NB4 (cell line): ENCODE measurements at places on chromosomes 3 and 15.

DNA sequence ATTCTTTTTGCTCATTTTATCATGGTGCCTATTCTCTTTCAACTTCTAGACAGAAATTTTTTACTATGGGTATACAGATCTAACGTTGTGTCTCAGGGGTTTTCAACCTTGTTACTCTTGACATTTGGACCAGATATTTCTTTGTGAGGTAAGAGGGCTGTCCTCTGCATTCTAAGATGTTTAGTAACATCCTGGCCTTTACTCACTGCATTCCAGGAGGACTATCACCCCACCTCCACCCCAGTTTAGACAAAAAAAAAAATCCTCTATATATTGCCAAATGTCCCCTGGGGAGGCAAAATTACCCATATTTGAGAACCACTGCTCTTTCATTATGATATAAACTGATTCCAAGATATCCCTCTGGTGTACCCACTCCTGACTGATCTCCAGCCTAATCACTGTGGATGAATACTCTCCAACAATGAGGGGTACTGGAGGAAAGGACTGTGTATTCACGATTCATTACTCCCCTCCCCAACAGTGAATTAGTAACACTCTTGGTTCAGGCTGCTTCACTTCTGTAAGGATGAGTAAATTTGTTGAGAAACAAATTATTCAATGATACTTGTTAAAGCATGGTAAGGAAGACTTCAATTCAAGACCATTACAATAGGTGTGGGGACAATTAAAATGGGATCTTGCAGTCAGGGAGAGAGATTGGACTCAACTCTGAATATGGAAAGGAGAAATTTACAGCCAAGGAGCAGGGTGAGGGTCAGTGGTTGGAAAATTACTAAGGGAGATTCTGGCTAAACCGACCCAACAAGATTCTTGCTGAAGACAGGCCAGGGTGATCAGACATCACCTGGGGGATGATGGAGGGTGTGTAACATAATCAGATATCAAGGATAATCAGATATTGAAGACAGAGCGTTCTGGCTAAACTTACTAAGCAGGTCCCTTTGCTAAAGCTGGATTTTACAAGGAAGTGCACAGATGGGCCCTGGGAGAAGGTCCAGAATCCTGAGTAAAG lies 123.8 kb upstream of the DAZL start:
- DNase-seq = no peak

DNA sequence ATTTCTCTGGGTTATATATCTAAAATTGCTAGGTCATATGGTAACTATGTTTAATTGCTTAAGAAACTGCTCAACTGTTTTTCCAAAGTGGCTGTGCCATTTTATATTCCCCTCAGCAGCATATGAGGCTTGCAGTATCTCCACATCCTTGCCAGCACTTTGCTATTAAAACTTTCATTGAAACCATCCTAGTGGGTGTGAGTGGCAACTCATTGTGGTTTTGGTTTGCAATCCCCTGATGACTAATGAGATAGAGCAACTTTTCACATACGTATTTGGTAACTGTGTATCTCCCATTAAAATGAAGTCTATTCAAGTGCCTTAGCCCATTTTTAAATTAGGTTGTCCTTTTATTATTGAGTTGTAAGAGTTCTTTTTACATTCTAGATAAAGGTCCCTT lies 17.3 kb downstream of the KPNA1 start:
- peak; percentile 92 for DNase-seq

DNA sequence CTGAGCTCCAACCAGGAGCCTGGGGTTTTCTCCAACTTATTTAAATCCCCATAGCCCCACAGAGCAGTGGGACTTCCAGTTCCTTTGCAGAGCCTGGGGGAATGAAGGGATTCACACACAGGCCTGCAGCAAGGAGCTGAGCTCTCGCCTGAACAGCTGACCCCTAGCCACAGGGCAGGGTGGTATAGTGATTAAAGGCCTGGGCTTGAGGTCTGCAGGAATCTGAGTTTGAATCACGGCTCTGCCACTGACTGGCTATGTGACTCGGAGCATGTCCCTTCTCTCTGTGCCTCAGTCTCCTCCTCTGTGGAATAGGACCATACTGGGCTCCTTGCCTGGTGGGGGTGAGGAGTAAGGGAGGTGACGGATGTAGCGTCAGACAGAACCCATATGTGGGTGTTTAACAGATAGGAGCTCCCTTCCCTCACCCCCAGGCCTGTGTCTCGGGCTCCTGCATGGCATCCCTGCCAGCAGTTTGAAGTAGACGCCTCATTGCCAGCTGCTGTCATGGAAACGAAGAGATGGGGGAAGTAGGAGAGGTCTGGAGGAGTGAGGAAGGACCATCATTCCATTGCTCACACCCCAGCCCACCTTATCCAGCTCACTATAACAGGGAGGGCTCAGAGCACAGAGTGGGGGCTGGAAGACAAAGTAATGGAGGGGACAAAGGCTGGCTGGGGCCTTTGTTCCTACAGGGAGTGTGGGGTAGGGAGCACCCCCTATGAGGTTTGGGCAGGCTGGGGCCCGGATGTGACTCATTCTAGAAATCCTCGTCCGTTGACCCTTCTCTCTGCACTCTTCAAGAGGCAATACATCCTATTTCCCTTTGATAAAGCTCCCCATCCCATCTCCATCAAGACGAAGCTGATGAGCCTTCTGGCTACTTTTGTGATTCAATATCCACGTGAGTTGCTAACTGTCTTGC lies 14.8 kb downstream of the HRH1 start:
- DNase-seq = peak; percentile 81

DNA sequence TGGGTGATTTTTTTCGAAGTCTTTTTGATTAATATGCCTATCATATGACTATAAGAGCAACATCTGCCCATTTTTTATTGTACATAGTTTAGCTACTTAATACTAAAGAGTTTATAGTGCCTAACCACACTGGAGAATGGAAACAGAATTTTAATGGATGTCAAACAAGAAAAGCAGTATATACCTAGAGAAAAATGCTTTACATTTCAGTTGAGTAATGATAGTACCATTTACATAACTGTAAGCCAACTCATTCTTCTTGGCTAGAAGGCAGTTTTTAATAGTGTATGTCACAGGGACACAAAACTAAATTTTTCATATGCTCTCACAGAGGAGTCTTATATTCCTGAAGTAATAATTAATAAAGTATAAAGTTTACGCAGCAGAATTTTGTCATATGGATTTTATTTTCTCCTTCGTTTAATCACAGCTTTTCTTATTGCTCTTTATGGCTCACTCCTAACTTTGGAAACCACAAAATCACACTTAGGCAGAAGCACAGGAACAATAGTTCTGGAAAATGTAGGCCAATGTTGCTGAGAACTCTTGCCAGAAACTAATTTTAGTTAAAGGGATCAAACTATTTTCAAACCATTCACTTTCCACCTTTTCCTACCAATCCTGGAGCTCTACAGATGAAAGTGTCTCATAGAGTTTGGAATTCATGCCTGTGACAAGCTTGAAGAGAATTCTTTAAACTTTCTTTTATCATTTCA lies 243.6 kb downstream of the ZIC1 start:
- DNase-seq = no peak

- no peak for DNase-seq
Observed at GRCh38 chr3:27688053-27688452, 34.1 kb downstream of the EOMES start.

- DNase-seq = no peak
Observed at GRCh38 chr3:58986654-58987053, 63.2 kb downstream of the CFAP20DC start.

DNA sequence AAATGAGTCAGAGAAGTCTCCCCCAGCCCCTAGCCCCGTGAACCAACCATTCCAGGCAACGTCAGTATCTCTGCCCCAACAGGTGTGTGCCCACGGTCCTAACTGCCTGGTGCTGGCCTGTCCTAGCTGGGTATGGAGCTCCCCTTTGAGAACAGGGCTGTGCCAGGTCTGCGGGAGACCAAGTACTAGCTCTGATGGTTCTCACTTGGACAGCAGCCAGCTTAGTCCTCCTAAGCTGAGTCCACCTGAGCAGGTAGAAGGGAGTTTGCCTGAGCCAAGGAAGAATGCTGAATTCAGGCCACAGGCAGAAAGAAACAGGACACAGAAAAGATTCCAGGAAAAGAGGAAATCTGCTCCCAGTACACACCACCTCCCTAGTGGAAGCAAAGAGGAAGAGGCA lies 33.1 kb upstream of the PARL start:
- no peak for DNase-seq

DNA sequence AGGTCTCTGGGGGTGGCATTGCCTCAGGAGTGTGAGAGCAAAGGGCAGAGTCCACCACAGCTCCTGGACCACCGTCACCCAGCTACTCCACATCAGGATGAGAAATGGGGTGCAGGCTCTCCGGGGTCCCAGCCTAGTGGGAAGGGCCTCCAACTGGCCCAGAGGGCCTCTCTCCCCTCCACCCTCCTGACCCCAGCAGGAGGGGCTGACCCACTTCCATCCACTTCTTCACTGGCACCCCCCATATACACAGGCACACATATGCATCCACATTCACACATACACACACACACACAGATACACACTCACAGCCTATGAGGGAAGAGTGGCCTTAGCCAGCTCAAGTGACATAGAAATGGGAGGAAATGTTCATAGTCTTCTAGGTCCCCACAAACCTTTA lies 286.0 kb downstream of the OCA2 start:
- no peak for DNase-seq

DNA sequence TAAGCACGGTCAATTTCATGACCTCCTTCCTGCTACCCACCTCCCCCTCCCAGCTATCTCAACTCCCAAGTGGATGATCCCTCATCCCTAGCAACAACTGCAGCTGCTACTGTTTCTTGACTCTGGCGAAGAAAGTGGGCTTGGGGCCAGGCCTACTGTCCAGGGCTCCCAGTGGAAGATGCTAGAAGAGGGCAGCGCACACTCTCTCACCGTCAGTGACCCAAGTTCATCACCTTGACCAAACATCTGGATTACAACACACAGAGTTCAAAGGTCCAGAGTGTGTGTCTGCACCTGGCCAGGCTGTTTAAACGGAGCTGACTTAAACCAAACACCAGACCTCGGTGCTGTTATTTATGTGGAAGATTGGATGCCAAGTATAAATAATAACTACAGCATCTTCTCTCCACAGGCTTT lies 385.6 kb downstream of the SHQ1 start:
- DNase-seq = no peak

GRCh38 chr3:12840591-12841148 lies 695 bp downstream of the RPL32 start:
- peak; percentile 17 for DNase-seq

GRCh38 chr3:10085738-10086137 lies 22.3 kb downstream of the FANCD2OS start:
- DNase-seq = no peak

DNA sequence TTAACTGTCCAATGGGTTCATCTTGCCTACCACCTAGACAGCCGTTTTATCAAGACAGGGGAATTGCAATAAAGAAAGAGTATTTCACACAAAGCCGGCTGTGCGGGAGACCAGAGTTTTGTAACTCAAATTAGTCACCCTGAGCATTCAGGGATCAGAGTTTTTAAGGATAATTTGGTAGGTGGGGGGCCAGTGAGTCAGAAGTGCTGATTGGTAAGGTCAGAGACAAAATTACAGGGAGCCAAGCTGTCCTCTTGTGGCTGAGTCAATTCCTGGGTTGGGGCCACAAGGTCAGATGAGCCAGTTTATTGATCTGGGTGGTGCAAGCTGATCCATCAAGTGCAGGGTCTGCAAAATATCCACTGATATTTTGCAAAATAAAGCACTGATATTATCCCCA lies 29.9 kb upstream of the GPD1L start:
- no peak for DNase-seq

DNA sequence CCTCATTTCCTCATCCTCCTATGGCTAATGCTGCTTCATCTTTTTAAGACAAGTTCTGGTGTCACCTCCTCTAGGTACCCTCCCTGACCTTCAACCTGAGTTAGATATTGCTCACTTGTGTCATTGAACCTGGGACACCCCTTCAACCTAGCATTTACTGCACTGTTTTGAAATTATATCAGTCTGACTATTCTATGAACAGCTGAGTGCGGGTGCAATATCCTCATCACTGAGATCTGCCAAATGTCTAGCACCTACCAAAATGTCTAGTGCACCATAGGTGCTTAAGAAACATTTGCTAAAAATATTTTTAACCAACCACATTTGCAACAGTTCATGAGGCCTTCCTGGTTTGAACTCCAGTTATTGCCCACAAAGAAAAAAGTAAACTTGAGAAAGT lies 34.5 kb downstream of the RETNLB start:
- no peak for DNase-seq

DNA sequence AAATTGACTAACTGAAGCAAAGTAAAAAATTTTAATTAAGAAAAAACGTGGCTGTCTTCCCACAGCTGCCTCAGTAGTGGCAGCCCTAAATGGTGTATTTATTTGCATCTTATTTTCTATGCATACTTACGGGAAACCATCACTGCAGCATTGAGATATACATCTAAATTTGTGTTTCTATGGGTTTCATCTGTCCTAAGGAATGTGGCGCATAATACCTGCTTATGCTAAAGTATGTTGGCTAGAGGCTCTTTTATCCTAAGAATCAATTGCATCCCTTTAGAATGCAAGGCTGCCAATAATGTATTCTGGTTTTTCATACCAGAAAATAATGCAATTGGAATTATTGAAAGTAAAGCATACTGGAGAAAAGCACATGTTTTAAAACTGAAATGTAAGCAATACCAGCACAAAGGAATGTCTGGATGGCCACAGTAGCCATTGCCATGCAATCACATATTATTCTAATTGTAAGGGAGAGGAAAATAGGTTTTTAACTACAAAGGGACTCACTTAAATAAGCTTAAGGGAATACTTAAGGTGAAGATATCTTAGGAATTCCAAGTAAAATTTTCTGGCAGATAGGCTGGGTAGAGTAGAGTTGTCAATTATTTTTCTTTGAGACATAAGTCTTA lies 834.5 kb upstream of the NECTIN3 start:
- DNase-seq = no peak

GRCh38 chr3:139640456-139640855 lies 37.3 kb downstream of the NMNAT3 start:
- DNase-seq = no peak

GRCh38 chr15:65101411-65101890 lies 13.5 kb downstream of the UBAP1L start:
- DNase-seq = peak; percentile 68

DNA sequence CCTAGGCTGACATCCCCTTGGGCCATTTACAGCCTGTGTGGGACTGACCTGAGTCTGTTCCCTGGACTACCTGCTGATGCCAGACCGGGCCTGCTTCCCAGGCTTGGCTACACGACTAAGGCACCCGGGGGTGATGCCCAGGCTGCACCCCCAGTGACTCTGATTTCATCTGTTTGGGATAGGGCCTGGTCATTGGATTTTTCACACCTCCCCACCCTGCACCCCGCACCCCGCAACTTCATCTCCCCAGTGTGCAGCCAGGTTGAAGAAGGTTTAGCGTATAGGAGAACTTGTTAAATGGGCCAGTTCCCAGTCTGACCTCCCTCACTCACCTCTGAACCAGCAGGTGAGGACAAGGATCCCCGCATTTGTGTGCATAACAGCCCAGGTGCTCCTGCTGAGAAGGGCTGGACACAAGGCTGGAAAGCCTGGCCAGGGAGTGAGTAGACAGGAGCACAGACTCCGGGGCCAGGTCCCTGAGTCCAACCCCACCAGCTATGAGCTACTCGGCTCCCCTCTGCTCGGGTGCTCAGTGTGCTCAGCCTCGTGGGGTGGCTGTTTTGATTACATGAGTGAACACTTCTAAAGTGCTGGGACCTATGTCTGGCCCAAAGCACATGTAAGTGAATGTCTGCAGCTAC lies 18.5 kb downstream of the SLC6A20 start:
- DNase-seq = no peak

GRCh38 chr3:74200952-74201351 lies 413.5 kb downstream of the CNTN3 start:
- no peak for DNase-seq
